NCI-H82 (cell line): ENCODE measurements at places on chromosomes 7 and 10.

DNA sequence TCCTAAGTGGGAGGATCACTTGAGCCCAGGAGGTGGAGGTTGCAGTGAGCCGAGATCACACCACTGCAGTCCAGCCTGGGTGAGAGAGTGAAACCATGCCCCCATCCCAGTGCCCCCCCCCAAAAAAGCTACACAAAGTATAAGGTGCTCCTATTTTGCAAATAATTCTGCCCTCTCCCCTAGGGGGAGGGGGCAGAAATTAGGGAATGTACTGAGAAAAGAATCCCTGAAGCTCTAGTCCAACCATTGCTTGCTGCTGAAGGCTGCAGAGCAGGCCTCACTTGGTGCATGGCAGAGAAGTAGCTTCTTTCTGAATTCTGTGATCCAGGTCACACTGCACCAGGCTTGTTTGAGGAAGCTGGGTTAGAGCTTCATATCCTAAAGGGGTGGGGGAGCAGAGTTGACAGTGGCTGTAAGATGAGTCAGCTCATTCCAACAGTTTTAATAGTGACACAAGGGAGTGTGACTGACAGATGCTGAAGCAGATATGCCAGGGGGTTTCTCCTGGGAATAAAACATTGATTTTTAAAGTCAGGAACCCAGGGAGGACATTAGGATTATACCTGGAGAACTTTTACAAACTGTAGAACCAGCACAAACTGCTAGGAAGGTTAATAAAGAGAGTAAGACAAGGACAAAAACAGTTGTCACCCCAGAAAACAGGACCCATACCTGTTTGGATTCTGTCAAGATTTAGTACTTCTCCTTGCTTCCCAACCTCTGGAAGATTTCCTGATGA lies 32.8 kb upstream of the STRIP2 start:
- no peak for DNase-seq

GRCh38 chr10:94361171-94361794 lies 1.5 kb downstream of the NOC3L start:
- no peak for DNase-seq

GRCh38 chr10:15660990-15661389 lies 58.7 kb downstream of the ITGA8 start:
- DNase-seq: peak; percentile 18

DNA sequence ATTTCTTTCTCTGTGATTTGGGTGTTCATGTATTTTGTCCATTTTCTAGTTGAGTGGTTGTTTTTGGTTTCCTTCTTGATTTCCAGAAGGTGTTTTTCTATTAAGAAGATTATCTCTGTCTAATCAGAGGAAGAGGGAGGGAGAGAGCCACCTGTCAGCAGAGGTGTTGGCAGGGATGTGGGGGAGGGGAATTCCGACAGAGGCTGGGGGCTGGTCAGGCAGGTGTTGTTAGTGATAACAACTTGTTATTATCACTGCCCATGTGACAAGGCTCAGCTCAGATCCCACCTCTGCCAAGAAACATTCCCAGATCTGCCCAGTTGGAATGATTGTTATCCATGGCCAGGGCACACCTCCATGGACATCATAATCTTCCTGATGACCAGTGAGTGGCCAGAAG lies 293.4 kb downstream of the GFRA1 start:
- DNase-seq: peak; percentile 70

DNA sequence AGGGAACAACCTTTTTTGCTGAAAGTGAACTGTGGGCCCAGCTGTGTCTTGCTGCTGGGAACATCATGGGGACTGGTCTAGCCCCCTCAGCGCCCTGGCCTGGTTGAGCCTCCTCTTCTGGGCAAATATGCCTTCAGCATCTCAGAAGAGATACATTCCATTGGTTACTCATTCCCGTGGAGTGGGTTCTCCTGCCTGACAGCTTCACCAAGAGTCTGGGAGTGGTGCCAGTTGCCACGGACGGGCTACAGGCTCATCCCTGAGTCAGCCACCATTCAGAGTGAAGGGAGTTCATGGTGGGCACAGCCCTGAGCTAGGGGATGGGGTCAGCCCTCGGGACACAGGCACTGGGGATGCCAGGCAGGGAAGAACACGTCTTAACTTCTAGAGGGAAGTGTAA lies 81.9 kb downstream of the RAMP3 start:
- no peak for DNase-seq
